Stimulated activated CD4-positive, alpha-beta T cell treated with anti-CD3 and anti-CD28 coated beads, Interleukin-1b, Interleukin-23, amount 100 ng/mL, for 24 hours (primary cell): ENCODE measurements at places on chromosomes 7 and 10.

DNA sequence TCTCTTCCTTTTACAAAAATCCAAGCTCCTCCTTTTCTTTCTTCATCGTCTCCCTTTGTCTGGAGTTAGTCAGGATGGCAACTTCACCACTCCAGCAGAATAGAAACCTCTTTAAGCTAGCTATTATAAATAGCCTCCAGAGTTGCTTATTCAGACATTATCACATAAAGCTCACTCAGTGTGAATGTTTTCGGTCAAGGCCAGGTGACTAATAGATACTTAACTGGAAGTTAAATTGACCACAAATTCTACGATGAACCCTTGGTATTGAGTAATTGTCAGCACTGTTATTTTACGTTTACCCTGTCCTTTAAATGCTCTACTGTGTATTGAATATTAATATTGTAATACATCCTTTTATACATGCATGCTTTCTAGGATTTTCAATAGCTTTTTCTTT, 340.4 kb downstream of the OTUD1 start:
- no peak for DNase-seq

GRCh38 chr10:58334817-58335305, at the start of gene UBE2D1:
TSS of gene UBE2D1 (plus strand) at chr10:58335006. CDS start at chr10:58335202, 196 bp downstream.
- peak; percentile 50 for DNase-seq

GRCh38 chr7:139094030-139094429, 15.5 kb downstream of the ZC3HAV1 start:
- no peak for DNase-seq

DNA sequence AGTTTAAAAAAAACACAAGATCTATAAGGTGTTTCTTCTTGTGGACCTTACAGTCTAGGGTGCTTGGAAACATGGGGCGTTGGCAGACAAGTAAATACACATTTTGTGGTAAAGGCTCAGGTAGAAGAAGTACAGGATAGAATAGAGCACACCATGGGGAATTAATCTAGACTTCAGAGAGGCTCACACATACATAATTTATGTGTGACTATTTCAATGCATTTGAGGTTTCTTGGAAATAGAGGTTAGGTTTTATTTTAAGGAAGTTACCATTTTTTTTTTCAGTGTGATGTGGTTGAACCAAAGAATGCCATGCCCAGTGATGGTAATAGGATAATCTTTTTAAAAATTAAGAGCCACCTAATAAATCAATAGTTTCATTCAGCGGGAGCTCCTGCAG, 12.8 kb downstream of the CFTR start:
- no peak for DNase-seq

DNA sequence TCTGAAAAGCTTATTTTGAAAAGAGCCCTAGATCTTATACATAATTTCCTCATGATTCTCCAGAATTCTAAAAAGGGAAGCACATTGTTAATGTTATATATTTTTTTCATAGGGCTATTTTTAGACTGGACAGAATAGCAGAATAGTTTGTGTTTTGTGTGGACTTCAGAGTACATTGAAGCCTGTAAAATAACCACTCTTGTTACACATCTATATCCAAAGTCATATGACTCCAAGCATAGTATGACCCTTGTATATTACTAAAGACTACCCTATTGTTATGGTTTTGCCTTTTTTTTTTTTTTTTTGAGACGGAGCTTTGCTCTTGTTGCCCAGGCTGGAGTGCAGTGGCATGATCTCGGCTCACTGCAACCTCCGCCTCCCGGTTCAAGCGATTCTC, 26.1 kb upstream of the FIS1 start:
- DNase-seq = no peak

GRCh38 chr7:95886501-95887090, 114.2 kb downstream of the DYNC1I1 start:
- DNase-seq = no peak

DNA sequence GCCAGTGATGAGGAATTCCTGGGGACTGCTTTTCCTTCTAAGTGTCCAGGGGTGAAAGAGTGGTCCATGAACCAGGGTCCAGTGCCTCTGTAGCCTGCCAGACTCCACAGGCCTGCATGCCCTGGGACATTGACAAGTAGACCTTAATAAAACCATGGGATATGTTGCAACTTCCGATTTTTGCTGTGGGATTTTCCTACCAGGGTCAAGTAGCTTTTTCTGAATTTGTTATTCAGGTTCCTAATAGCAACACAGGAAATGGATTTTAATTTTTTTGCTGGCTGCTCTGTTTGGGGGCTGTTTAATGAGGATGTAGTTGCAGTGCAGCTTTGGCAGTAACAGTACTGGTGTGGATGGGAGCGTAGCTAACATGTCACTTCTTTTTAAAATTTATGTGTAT, 42.1 kb downstream of the WBP1L start:
- no peak for DNase-seq

DNA sequence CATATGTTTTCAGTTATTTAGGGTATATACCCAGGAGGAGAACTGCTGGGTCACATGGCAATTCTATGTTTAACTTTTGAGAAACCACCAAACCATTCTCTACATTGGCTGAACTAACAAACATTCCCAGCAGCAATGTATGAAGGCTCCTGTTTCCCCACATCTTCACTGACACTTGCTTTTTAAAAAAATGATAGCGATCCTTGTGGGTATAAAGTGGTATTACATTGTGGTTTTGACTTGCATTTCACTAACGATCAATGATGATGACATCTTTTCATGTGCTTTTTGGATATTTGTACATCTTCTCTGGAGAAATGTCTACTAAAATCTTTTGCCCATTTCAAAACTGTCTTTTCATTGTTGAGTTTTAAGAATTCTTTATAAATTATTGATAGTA, 51.2 kb upstream of the ANAPC16 start:
- DNase-seq = no peak

DNA sequence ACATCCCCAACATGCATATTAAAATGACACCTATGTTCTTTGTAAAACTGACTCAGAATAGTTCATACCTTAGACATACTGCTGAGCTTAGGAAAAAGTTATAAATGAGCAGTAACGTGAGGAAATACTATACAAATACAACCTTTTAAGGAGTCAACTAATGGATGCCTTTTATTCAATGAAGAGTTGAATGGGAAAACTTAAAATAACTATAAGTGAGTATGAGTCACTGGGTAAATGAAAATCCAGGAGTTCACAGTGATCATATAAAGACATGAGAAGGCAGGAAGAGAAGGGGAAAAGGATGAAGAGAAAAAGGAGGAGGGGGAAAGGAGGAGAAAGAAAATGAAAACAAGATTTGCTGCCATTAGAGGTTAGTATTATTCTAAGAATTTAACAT, 157.8 kb upstream of the PCDH15 start:
- no peak for DNase-seq

GRCh38 chr7:23981314-23981713, 271.3 kb downstream of the STK31 start:
- no peak for DNase-seq

DNA sequence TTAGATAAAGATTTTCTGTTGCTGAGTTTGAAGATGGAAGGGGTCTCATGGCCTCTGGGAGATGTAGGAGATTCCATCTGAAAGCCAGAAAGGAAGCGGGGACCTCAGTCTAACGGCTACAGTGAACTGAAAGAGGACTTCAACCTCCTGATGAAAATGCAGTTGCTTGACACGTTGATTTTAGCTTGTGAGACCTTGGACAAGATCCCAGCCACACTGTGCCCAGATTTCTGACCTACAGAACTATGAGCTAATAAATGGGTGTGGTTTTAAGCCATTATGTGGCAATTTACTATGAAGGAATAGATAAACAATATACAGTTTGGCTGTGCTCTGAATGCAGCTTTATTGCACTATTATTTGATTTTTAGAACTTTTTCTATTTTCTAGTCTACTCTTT, 342.3 kb upstream of the SEMA3D start:
- DNase-seq = no peak

- DNase-seq = no peak
Measured at GRCh38 chr7:68892236-68892635, 706.0 kb upstream of the AUTS2 start.

GRCh38 chr10:131179361-131179760, 132.2 kb downstream of the TCERG1L start:
- DNase-seq = no peak

GRCh38 chr7:140604760-140605159, 35.9 kb downstream of the DENND2A start:
- DNase-seq = no peak

DNA sequence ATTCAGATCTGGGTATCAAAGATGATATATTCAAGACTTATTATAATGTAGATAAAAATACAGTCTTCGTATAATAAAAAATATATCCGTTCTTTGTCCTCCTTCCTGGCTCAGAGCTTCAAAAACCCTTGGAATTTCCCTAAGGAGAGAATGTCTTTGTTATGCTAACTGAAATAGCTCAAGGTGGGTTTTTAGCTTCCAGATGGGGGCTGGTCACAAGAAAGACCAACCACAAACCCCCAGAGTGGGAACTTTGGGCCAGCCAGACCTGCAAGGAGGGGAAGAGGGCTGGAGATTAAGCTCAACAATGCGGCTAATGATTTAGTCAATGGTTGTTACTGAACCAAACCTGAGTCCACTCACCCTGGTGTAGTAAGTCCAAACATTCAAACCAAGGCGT, 196.4 kb downstream of the SDHAF3 start:
- DNase-seq = no peak

- no peak for DNase-seq
Measured at GRCh38 chr10:17648243-17649035, 4.5 kb downstream of the STAM start.

- DNase-seq = no peak
Measured at GRCh38 chr7:156625580-156625979, 15.0 kb upstream of the RNF32 start.

DNA sequence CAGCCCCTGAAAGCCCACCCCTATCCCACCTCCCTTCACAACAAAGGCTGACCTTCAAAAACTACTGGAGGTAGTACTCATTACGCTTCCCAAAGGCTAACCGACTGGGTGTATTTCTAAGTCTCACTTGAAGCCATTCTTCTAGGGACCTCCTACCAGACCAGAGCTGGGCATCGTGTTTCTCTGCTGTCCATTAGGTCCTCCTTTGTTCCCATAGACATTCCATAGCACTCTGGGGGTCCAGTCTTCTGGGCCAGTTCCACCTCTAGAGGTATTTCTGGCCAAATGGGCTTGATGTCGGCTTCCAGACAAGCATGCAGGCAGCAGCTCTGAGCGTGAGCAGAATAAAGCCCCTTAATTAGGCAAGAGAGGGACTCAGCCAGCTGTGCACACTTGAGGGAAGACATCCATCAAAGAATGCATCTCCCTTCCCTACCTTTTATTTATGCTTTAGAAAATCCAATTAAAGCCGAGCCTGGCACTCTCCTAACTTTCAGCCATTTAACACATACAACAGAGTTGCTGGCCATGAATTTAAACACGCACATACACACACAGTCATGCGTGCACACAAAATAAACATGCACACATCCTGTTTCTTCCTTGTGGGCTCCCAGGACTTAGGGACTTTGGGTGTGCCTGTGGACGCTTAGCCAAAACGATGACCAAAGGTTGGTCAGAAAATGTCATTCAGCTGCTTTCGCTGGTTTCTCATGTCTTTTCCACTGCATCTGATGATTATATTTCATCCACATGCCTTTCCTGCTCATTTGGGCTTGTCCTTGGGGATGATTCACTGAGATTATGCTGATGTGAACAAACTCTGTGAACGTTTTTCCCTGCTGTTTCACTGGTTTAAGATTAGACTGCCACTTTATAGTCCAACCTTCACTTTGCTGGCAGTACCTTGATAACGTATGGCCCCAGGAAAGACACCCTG, 362.0 kb upstream of the NFE2L3 start:
- no peak for DNase-seq

DNA sequence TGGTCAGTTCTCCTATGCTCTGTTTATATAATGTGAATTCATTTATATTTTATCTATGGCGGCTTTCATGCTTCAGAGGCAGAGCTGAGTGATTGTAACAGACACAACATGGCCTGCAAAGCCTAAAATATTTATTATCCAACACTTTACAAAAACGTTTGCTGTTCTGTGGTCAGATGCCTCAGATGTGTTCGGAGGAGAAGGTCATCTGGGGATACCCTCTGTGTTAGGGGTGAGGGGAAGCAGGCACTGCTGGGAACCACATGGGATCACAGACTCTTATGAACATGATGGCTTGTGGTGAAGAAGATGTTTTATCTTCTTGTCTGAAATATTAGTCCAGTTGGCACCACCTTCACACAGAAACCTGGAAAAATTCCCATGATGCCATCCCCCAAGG, 203.4 kb downstream of the PHTF2 start:
- no peak for DNase-seq

DNA sequence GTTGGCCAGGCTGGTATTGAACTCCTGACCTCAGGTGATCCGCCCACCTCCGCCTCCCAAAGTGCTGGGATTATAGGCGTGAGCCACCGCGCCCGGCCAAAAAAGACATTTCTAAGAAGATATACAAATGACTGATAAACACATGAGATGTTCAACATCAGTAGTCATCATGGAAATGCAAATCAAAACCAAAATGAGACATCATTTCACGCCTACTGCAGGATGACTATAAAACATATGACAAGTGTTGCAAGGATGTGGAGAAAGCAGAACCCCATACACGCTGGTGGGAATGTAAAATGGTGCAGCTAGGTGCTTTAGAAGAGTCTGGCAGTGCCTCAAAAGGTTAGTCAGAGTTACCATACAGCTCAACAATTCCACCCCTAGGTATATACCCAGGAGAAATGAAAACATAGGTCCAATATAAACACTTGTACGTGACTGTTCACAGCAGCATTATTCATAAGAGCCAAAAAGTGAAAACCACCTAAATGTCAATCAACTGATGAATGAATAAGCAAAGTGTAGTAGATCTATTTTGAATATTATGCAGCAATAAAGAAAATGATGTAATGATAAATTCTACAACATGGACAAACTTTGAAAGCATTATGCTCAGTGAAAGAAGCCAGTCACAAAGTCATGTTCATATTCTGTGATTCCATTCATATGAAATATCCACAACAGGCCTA, 24.5 kb downstream of the TMEM209 start:
- no peak for DNase-seq

- DNase-seq = no peak
Measured at GRCh38 chr10:114517368-114518250, 113.3 kb upstream of the AFAP1L2 start.

GRCh38 chr7:102392330-102392729, 3.8 kb upstream of the PRKRIP1 start:
- DNase-seq = no peak

DNA sequence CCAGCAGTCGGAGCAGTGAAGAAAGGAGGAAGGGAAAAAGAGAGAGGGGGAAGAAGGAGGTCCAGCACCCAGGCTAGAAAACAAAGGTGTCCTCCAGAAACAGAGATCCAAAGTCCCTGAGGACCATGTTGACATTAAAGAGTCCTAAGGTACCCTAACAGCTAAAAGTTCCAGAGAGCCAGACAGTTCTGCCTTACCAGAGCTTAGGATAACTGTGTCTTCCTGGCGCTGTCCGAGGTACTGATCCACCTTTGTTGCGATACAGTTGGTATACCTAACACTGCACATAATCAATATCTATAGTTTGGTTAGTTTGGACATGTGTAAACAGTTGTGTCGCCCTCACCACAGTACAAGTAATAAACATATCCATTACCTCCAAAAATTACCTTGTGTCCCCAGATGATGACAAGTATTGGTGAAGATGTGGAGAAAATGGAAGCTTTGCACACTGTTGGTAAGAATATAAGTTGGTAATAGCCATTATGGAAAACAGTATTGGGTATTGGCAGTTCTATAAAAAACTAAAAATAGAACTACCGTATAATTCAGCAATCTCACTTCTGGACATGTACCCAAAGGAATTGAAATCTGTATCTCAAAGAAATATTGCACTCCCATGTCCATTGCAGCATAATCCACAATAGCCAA, 59.8 kb downstream of the GRID1 start:
- no peak for DNase-seq
